Panc1 (cell line): ENCODE measurements at places on chromosomes 1 and 21. TPM values are rescaled to one million over a fixed set of nuclear protein-coding genes. Genes with fewer than 3 reads are reported as not detected.

MGST3 gene
- total RNA-seq = 103 TPM

SPRR4 gene
- not detected for total RNA-seq

GIPC2 gene
- total RNA-seq = 0.26 TPM

PAQR6 gene
- 0.92 TPM for total RNA-seq

S100A2 gene
- total RNA-seq = 6.2 TPM

NBPF9 gene
- 30.3 TPM for total RNA-seq

CDKN2C gene
- total RNA-seq = 50.4 TPM

RYR2 gene
- total RNA-seq = 0.03 TPM

HLX gene
- 0.39 TPM for total RNA-seq

LCE2C gene
- total RNA-seq = not detected

ABCG1 gene
- total RNA-seq = 0.80 TPM

PKP1 gene
- 0.44 TPM for total RNA-seq

UBE2U gene
- not detected for total RNA-seq

KCNAB2 gene
- total RNA-seq = 27.6 TPM

NBL1 gene
- 191 TPM for total RNA-seq

VHLL gene
- total RNA-seq = 0.28 TPM

CRNN gene
- total RNA-seq = not detected

RXFP4 gene
- 8.0 TPM for total RNA-seq

CYP4Z1 gene
- not detected for total RNA-seq

SPATA45 gene
- not detected for total RNA-seq

TSPEAR gene
- total RNA-seq = not detected

MOB3C gene
- total RNA-seq = 10.5 TPM

PRCC gene
- 78.5 TPM for total RNA-seq

ANP32E gene
- total RNA-seq = 66.2 TPM

ABCA4 gene
- total RNA-seq = 1.5 TPM

AIRE gene
- total RNA-seq = not detected

CCDC27 gene
- total RNA-seq = not detected

CHD5 gene
- 62.9 TPM for total RNA-seq

CNTN2 gene
- not detected for total RNA-seq

POMGNT1 gene
- total RNA-seq = 178 TPM

RGSL1 gene
- total RNA-seq = not detected

RGS8 gene
- total RNA-seq = not detected

SAMD11 gene
- 51.8 TPM for total RNA-seq

EFCAB7 gene
- total RNA-seq = 6.6 TPM

LCK gene
- 0.57 TPM for total RNA-seq

GPA33 gene
- 0.18 TPM for total RNA-seq

C1orf198 gene
- 33.6 TPM for total RNA-seq

OR2T35 gene
- not detected for total RNA-seq

KRTAP22-1 gene
- total RNA-seq = not detected

FTCD gene
- total RNA-seq = 0.21 TPM

KIRREL1 gene
- total RNA-seq = 145 TPM

GUCA2B gene
- not detected for total RNA-seq

KPNA6 gene
- total RNA-seq = 116 TPM

LCE3D gene
- total RNA-seq = not detected

COL16A1 gene
- total RNA-seq = 7.6 TPM

C1orf141 gene
- not detected for total RNA-seq

ADARB1 gene
- total RNA-seq = 15.0 TPM

FBXO28 gene
- 36.6 TPM for total RNA-seq

LCE6A gene
- total RNA-seq = not detected

REN gene
- not detected for total RNA-seq

CTSE gene
- not detected for total RNA-seq

FMN2 gene
- 1.9 TPM for total RNA-seq

F13B gene
- not detected for total RNA-seq

NT5C1A gene
- total RNA-seq = not detected

NBPF6 gene
- total RNA-seq = not detected

CELA3A gene
- 5.9 TPM for total RNA-seq

ZBED6 gene
- total RNA-seq = 39.8 TPM

JAM2 gene
- 0.21 TPM for total RNA-seq

UMODL1 gene
- 0.18 TPM for total RNA-seq
